ENCODE measurements at places on chromosomes 12 and 14.
A peak's percentile ranks its signal among the peaks of the same experiment; 100 is the strongest.

GRCh38 chr14:22819151-22819988 lies 4.1 kb upstream of the SLC7A7 start:
- DNase-seq, result no peak

DNA sequence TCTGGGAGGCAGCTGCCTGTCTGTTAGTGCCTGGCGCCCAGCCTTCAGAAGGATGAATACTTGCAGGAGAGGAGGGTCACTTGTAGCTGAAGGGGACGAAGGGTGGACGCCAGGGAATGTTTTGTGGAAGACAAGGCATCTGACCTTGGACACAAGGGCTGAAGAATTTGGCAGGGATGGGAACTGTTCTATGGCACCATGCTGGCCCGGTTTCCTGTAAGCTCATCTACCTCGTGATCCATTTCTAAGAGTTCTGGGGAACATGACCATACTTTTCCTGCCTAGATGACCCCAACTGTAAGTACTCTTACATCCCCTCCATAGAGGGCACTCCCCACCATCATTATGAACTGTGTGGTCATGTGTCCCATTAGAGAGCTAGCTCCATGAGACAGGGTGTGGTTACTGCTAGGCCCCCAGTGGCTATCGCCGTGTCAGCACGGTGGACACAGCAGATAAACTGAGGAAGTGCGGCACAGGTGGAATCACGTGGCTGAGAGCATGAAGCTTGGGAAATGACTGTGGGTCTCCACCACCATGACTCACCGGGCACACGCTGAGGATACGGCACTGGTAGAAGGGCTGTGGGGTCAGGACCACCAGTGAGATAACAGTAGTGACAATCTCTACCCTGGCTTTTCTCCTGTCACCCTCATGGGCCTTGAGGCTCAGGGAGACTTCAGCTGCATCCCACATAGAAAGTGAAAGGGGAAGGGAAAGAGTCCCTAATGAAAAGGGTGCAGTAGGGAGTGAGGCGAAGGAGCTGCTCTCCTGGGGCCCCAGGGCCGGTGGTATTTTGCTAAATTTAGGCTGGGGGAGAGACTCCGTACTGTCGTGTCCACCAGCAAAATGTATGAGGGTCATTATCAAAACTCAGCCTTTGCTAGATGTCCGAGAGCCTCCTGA lies 252.6 kb downstream of the FOXN3 start:
- DNase-seq, result peak; percentile 18

- no peak for DNase-seq
These were observed 39.9 kb downstream of the MAX start for GRCh38 chr14:65062096-65063075.

DNA sequence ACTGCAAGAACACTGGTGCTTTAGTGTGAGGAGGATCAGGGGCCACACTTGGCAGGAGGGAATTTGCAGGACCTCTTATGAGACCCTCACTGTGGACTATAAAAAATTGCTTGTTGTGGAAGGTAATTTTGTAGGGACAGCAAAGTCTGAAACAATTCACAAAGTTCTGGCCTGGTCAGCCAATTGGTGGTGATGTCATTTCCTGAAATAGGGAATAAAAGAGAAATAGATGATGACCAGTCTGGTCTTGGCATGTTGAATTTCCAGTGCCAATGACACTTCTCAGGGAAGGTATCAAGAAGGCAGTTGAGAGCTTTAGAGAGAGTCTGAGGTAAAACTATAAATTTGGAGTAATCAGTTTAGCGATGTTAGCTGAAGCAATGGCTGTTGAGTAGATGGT lies 129.3 kb upstream of the LMNTD1 start:
- DNase-seq, result no peak

Data from CD4-positive, alpha-beta T cell treated with Interleukin-4 for 1 hour (primary cell).